ENCODE measurements at places on chromosomes 6 and 20.

DNA sequence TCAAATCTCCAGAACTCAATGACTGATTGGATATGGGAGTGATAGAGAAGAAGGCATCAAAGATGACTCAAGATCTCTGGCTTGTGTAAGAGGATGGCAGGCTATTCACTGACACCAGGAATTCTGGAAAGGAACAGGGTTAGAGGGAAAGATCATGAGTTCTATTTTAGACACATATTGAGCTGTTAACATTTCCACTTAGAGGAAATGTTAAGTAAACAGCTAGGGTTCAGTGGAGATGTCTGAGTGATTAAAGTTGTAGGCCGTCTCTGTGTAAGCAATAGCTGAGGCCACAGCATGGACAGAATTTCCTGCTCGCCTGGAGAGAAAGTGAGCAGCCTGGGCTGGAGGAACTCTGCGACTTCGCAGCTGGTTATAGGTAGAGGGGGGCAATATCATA lies 21.0 kb downstream of the ZC3H12D start:
- DNase-seq = no peak

DNA sequence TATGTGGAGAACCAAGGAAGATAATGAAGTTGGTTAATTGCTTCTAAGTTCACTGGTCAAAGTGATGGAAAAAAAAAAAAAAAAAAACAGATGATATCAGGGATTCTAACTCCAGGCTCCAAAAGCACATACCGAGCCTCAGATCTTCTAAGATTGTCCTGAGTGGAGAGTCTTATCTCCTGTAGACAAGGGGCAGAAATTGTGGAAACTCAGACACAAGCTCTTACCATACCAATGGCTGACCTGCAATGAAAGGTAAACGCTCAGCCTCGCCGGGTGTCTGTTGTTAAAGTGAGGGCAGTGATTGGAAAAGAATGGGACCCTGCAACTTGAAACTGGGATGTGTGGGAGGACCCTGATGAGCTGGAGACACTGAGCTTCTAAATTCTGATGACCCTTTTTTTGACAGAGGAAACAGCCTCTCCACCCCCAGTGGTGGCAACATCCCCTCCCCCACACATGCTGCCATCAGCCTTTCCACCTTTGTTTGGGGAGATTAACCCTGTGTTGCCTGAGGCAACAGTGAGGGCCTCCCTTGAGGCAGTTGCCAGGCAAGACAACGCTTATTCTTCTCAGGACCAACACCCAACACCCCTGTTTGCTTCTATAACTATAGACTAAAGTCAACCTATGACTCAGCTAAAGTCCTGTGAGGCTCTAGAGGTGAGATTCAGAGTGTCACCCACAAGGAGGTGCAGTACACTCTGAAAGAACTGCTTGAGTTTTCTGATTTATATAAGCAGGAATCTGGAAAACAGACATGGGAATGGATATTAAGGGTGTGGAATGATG lies 154.0 kb downstream of the THBS2 start:
- no peak for DNase-seq

- DNase-seq = peak; percentile 79
These were observed 1.8 kb downstream of the GTPBP2 start for GRCh38 chr6:43627008-43627825.

DNA sequence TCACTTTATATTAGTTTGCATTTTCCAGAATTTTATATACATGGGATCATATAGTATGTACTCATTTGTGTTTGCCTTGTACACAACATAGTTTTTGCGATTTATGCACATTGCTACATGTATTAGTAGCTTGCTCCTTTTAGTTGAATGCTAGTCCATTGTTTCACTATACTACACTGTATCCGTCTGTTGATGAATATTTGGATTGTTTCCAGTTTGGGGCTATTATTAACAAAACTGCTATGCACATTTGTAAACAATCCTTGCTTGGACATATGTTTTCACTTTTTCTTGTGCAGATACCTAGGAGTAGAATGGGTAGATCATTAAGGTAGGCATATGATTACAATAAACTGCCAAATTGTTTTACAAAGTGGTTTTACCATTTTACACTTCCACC lies 3.9 kb upstream of the LRRC1 start:
- no peak for DNase-seq

- no peak for DNase-seq
These were observed 9.8 kb upstream of the MAPK13 start for GRCh38 chr6:36120539-36120938.

DNA sequence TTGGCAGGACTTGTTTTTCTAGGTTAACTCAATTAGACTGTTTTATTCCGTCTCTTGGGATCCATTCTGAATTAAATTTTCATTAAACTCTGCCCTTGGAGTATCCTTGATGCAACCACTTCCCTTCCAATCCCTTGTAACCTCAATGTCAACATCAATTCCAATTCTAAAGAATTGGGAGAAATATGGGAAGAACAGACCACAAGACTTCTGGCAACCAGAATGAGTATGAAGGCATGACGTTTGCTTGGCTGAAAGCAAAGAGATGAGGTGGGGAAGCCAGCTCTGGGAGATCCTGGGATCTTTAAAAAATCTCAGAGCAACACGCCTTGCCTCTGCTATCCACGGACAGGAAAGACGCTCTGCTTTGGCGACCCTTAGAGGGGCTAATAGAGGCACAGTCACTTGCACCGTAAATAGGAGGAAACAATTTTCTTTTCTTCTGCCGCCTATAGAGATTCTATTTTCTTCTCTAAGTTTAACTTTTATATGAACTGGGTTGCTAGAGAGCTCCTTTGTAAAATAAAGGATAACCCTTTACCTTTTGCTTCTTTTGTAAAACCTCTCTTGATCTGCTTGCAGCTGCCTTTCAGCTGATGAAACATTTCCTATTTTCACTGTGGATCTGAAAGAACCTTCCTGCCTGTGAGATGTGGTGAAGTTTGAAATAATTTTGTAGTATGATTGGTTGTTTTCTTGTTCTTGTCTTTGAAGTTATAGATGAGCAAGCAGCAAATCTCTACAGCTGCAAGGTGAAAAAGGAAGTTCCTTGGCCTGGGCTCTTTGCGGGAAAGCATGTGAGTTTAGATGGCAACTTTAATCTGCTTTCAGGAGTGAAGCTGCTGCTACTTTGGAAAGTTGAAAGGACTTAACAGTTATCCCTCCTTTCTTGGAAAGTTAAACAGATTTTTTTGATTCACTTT lies at the start of gene ASIP:
TSS of gene ASIP (plus strand) at position 731 of the 923 bp plus-strand sequence. CDS start 18,952 bp downstream, outside the sequence.
- no peak for DNase-seq

DNA sequence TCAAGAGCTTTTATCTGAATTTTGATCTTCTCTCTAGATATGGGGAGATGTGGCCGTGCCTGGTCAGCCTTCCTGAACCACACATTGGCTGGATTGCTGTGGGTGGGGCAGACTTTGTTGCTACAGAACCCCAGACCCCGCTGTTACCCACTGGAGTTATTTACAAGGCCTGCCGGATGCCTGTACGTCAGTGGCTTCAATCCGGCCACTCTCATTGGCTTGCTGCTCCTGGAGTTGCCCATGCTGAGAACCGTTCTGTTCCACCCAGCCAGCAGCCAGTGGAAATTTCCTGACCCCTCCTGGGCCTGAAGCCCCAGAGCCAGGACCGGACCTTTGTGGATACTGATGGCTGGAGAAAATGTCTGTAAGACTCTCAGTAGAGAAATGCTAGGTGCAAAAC lies 101.9 kb downstream of the TFAP2C start:
- no peak for DNase-seq

GRCh38 chr20:4418141-4418540 lies 303.6 kb upstream of the PRND start:
- DNase-seq = no peak

GRCh38 chr6:6074190-6074589 lies 67.5 kb upstream of the NRN1 start:
- DNase-seq = no peak

DNA sequence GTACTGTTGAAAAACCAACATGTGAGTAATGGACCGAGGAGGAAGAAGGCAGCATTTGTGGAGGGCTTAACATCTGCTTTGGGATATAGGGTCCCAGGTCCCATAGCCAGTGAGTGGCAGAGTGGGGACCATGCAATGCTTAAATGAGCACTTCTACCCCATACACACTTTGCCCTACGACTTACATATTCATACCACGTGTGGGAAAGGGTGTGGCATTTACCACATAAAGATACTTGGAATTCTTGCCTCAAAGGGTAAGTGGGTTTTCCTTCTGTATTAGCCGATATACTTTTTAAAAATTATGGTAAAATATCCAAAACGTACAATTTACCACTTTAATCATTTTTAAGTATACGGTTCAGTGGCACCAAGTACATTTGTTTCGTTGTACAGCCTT lies 199.3 kb downstream of the BACH2 start:
- DNase-seq = no peak

GRCh38 chr6:93581371-93581770 lies 162.0 kb upstream of the EPHA7 start:
- DNase-seq = no peak

GRCh38 chr6:11188161-11188915 lies 44.1 kb downstream of the NEDD9 start:
- no peak for DNase-seq

- DNase-seq = no peak
These were observed 42.1 kb downstream of the CTCFL start for GRCh38 chr20:57482796-57483195.

DNA sequence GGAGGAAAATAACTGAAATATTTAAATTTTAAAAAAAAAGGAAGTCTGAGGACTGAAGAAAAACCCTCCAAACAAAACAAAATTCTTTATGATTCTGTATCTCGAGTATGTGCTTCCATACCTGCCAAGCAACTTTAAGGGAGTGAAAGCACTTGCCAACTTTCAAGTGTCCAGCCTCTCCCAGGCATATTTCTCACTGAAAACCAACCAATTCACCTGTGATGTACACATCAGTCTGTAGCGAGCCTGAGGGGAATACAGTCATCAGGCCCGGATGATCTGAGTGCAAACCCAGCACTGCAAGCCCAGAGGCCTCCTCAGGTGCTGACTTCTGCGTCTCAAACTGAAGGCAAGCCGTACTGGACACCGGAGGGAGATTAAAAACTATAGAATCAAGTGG lies 164.8 kb upstream of the NT5E start:
- DNase-seq = no peak

- DNase-seq = no peak
These were observed 52.7 kb upstream of the MYB start for GRCh38 chr6:135128268-135128914.

DNA sequence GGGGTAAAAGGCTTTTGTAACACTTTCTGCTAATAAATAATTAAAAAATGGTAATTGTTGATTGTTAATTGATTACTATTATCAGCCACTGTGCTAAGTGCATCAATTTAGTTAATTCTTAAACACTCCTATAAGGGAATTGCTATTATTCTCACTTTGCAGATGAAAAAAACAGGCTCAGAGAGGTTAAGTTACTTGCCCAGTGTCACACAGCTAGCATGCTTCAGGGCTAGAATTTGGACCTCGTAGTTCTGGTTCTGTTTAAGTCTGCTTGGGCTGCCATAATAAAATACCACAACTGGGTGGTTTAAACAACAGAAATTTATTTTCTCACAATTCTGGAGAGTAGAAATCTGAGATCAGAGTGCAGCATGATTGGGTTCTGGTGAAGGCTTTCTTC lies 164.8 kb upstream of the TBX18 start:
- no peak for DNase-seq

- DNase-seq = no peak
These were observed 107.2 kb downstream of the ASXL1 start for GRCh38 chr20:32465092-32465900.

- no peak for DNase-seq
These were observed 3.0 kb upstream of the VEGFA start for GRCh38 chr6:43766964-43767461.

- DNase-seq = peak; percentile 26
These were observed 31.7 kb upstream of the IL20RA start for GRCh38 chr6:137076277-137077068.

- DNase-seq = no peak
These were observed 3.4 kb downstream of the ASF1A start for GRCh38 chr6:118897386-118897785.

GRCh38 chr20:17536944-17537444 lies 5.8 kb upstream of the BFSP1 start:
- peak; percentile 61 for DNase-seq

DNA sequence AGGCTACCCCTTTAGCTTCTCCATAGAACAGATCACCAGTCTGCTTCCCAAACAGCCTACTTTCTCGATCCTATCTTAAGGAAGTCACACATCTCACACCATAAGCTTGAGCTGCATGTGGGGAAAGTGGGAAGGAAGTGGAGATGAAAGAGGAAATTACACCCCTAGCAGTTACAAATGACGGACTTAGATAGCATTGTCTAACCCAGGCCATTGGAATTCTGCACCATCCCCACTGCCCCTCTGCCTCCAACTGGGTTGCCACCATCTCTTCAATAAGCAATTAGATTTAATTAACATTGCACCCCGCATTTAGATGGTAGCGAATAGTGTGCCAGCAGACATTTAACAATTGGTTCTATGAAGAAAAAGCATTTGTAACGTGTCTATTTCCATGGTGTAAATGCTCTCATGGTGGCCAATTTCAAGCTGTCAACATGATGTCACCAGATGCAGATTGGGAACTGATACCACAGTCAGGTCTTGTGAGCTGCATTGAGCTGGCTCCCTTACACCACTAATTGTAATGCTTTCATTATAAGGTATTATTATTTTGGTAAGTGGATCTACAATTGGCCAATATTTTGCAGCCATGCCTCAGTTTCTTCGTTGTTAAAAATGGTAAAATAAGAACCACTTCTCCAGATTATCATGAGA lies 124.7 kb downstream of the CD24 start:
- DNase-seq = no peak

DNA sequence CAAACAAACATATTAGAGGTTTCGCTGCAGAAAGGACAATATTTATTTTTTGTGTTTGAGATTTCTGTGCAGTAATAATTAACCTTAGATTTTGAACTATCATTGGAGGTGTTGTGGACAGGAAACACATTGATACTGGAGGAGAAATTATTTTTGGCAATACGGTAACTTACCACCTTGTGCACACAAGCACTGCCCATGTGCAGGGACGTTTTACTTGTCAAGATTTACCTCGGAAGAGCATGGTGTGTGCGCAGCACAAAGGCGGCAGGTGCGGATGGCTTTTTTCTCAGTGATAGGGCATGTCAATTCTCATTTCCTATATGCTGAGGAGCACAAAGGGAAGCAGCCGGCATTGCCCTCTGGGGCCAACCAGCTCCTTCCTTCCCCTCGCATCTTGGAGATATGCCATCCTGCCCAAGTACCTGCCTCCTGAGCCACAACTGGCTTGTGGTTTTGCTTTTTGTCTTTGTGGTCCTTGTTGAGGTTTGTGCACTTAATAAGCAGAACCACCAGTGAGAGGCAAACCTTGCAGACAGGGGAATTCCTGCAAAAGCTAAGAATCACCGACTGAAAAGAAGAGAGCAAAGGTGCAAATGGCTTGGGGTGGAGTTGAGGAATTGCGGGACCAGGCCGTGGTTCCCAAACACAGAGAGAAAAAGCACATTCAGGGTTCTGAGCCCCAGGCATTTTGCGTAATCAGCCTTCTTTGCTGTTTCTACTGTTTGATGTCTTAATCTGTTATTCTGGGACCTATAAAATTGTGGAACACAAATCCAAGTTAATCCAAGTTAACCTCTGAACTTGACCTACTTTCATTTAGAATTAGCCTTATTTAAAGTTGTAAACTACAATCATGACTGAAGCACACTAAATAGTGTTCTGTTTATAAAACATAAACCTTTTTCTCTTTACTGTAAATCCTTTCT lies 21.9 kb downstream of the SAMD5 start:
- no peak for DNase-seq
